Renal pelvis (tissue), 12 donors: ENCODE measurements at places on chromosomes 1 and 21.

DNA sequence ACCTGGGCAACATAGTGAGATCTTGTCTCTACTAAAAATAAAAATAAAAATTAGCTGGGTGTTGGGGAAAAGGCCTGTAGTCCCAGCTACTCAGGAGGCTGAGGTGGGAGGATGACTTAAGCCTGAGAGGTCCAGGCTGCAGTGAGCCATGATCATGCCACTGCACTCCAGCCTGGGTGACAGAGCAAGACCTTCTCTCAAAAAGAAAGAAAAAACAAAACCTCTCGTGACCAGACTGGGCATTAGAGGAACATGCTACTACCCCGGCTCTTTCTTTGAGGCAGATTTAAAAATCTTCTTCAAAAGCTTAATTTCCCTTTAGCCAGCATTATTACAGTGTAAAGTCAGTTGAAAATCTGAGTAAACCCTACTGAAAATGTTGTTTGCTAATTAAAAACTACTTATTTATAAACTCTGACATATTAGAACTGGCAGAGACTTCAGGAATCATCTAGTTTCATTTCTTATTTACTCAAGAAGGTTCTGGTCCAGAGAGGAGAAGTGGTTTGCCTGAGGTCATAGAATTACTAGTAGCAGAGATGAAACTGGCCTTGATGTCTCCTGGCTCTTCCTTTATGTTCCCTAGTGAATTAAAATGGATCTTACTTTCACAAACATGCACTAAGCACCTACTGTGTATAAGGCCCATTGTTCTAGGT is 11.6 kb upstream of the ELAVL4 start:
- no peak for DNase-seq

GRCh38 chr1:29275435-29275834 is 39.1 kb downstream of the PTPRU start:
- DNase-seq: no peak

DNA sequence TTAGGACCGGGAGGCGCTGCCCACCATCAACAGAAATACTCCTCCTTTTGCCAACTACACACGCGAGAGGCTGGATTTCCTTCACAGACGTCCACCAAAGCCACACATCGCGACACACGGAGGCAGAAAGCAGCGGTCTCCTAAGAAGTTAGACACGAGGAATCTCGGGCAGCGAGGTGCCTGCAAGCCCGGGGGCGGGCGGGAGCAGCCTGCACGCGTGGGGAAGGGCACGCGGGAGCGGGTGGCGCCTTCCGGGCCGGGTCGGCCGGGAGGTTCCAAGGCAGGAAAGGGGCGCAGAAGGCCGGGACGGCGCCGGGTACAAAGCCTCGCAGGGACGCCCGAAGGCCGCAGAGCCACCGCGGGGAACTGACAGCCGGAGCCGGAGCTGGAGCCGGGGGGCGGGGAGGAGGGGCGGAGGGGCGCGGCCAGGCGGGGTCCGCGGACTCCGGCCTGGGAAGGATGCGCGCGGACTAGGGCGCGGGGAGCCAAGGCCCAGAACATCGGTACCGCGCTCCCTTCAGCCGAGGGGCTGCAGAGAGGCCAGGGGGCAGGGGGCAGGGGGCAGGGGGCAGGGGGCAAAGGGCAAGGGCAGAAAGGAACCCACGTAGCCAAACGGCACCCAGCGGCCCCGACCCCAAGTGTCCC is 722 bp downstream of the NPHP4 start:
- no peak for DNase-seq

DNA sequence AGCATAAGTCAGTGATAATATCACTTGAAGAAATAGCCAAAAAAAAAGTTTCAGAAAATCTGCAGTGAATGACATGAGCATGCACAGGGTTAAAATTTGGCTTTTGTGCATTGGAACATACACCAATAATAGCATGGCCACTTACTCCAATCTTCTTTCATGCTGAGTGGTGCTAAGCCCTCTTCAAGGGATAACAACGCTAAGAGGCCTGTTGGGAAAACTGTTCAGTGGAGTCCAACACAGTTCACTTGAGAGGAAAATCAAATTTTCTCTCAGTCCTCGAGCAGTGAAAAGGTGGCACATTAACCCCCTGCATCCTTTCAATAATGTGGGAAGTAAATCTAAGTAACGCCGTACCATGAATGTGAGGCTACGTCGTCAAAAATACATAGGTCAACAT is 264.7 kb downstream of the SPATA17 start:
- no peak for DNase-seq

GRCh38 chr1:94716965-94717364 is 103.2 kb upstream of the SLC44A3 start:
- no peak for DNase-seq
